Breast epithelium (tissue), 4 donors: ENCODE measurements at places on chromosomes 5 and 9. TPM values are rescaled to one million over a fixed set of nuclear protein-coding genes. Genes with fewer than 3 reads are reported as not detected.

DNA sequence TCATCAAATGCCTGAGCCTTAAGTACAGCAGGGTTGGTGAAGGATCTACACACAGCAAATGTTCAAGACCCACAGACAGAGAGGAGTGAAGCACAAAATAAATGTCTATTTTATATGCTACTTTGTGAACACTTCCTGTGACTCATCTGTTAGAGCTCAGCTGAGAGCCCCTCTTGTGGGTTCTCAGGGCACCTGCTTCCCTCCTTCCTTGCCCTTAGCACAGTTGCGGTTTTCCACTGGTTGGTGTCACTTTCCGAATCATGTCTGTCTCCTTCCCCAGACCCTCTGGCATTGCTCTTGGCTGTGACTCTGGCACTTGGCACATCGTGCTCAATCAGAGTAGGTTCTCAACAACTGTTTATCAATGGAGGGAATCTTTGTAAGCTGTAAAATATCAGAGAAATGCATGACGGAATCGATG, 128.5 kb upstream of the STC2 start:
- no peaks in the 10 kb centered on the region for H3K4me1 ChIP-seq
- no peak overlapping the region for H3K4me3 ChIP-seq
- no peaks in the 10 kb centered on the region for H3K27me3 ChIP-seq
- H3K27ac ChIP-seq, result no peak overlapping the region
- DNase-seq, result no peak
- H3K36me3 ChIP-seq, result no peaks in the 10 kb centered on the region

Gene MAML1
- 21.0 TPM for total RNA-seq

GRCh38 chr9:123121457-123121856, 88.0 kb downstream of the GPR21 start:
- H3K27ac ChIP-seq, result no peak overlapping the region
- H3K4me1 ChIP-seq, result no peaks in the 10 kb centered on the region
- DNase-seq, result no peak
- H3K4me3 ChIP-seq, result no peak overlapping the region
- peaks cover under 1% of the 10 kb centered on the region for H3K36me3 ChIP-seq

DNA sequence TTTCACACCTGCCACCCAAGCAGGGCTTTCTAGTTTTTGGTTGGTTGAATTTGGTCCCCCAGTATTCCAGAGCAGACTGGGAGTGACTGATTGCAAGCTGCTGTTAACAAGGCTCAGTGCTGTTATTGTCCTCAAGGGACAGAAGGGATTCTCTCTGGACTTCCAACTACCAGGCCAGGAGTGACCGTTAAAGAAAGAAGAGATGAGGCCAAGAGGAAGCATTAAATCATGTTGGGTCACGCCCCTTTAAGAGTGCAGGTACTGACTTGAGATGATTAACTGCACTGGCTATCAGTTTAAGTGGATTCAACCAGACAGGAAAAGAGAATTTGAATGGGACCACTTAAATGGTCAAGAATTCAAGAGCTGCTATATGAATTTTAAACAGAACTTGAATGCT, 220.8 kb upstream of the PCSK5 start:
- H3K36me3 ChIP-seq, result no peaks in the 10 kb centered on the region
- no peak overlapping the region for H3K27ac ChIP-seq
- no peaks in the 10 kb centered on the region for H3K4me1 ChIP-seq
- DNase-seq, result no peak

DNA sequence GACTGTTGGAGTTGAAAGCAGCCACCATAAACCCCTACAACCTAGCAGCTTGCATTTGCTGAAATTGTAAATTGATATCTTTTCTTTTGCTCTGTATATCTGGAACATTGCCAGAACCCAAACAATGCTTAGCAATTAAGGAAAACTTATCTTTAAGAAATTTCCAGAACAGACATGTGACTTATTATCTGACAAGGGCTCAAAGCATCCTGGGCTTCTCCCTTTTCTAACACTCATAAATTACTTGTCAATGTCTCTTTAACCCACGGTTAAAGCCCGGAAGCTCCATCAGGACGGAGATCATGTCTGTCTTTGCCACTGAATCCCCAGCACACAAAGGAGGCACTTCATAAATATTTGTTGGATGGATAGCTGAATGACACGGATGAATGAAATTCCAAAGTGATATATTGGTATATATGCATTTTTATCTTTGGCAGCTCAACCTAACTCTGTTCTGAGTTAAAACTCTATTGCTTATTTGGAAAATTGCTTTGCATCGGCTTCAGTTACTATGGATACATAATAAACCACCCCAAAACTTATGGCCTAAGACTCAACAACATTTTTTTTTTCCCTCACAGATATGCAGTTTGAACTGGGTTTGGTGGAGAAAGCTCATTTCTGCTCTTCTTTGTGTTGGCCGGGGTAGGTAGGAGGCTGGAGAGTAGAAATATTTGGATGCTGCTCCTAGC, 103.1 kb upstream of the CLINT1 start:
- H3K27me3 ChIP-seq, result no peaks in the 10 kb centered on the region
- no peak overlapping the region for H3K27ac ChIP-seq
- no peak overlapping the region for H3K4me3 ChIP-seq
- H3K4me1 ChIP-seq, result no peaks in the 10 kb centered on the region
- DNase-seq, result no peak

GRCh38 chr5:1643651-1644392, 120.1 kb upstream of the LPCAT1 start:
- H3K4me1 ChIP-seq, result no peaks in the 10 kb centered on the region
- no peak overlapping the region for H3K27ac ChIP-seq
- peaks cover 20% of the 10 kb centered on the region for H3K27me3 ChIP-seq
- H3K36me3 ChIP-seq, result no peaks in the 10 kb centered on the region

DNA sequence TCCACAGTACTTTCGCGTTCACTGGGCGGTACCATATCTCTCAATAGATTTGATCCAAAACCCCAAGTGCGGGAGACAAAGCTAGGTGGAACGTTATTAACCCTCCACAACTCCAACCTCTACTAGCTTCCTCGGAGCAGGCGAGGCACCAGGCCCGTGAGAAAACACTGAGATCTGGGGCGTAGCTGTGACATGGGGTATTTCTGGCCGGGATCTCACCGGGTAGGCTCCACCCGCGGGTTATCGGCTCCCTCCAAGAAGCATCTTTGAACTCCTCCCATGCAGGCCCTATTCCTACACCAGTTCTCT, 350 bp upstream of the SLC25A46 start:
- no peaks in the 10 kb centered on the region for H3K36me3 ChIP-seq
- no peaks in the 10 kb centered on the region for H3K27me3 ChIP-seq
- DNase-seq, result no peak
- peak overlapping the region; percentile 80 for H3K27ac ChIP-seq

- H3K27ac ChIP-seq, result no peak overlapping the region
- no peaks in the 10 kb centered on the region for H3K36me3 ChIP-seq
- no peak overlapping the region for H3K4me3 ChIP-seq
- no peaks in the 10 kb centered on the region for H3K27me3 ChIP-seq
- DNase-seq, result no peak
Measured at GRCh38 chr5:57488215-57488955, 5.8 kb upstream of the ACTBL2 start.

Gene IFNK
- not detected for total RNA-seq

GRCh38 chr5:51013036-51013435, 346.6 kb downstream of the PARP8 start:
- no peak overlapping the region for H3K27ac ChIP-seq
- no peak for DNase-seq
- no peaks in the 10 kb centered on the region for H3K4me1 ChIP-seq
- H3K4me3 ChIP-seq, result no peak overlapping the region

GRCh38 chr9:88090151-88090581, 48.1 kb downstream of the SPATA31C2 start:
- no peaks in the 10 kb centered on the region for H3K27me3 ChIP-seq
- H3K27ac ChIP-seq, result no peak overlapping the region
- DNase-seq, result no peak

- H3K4me3 ChIP-seq, result no peak overlapping the region
- no peak for DNase-seq
- no peak overlapping the region for H3K27ac ChIP-seq
- H3K27me3 ChIP-seq, result no peaks in the 10 kb centered on the region
- no peaks in the 10 kb centered on the region for H3K36me3 ChIP-seq
Measured at GRCh38 chr9:71549023-71549422, 219.3 kb downstream of the CEMIP2 start.

GRCh38 chr9:98316445-98317133, 61.1 kb upstream of the TBC1D2 start:
- no peak overlapping the region for H3K4me3 ChIP-seq
- H3K4me1 ChIP-seq, result no peaks in the 10 kb centered on the region
- no peaks in the 10 kb centered on the region for H3K27me3 ChIP-seq
- no peak for DNase-seq
- H3K27ac ChIP-seq, result no peak overlapping the region
- H3K36me3 ChIP-seq, result no peaks in the 10 kb centered on the region
